ENCODE measurements at places on chromosomes 7 and 10. TPM values are rescaled to one million over a fixed set of nuclear protein-coding genes. Genes with fewer than 3 reads are reported as not detected.

DNA sequence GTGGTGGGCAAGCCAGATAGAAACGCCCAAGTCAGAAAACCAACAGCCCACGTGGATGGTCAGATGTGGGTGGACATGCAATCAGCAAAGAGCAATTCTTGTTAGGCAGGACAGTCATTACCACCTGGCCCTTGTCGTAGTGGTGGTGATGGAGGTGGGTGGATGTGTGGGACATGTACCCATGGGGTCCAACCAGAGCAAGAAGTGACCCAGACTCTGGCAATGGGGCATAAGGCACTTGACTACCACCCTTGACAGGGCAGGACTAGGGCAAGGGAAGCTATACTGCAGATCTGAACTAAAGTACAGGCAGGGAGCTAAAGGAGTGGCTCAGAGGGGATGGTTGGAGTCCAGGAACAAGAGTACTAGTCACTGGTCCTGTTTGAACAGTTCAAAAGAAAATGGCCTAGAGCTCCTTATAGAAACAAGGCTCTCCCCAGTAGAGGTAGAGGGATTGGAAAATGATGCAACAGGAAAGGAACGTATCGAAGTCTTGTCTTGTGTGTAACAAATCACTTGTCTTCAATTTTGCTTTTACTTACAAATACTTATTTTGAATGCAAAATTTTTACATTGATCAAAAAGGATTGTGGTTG, 17.6 kb downstream of the LMOD2 start:
- DNase-seq: no peak
- no peaks in the 10 kb centered on the region for H3K4me1 ChIP-seq
- no peak overlapping the region for H3K27ac ChIP-seq
- no peaks in the 10 kb centered on the region for H3K27me3 ChIP-seq
- no peak overlapping the region for H3K4me3 ChIP-seq
- no peaks in the 10 kb centered on the region for H3K36me3 ChIP-seq

DNA sequence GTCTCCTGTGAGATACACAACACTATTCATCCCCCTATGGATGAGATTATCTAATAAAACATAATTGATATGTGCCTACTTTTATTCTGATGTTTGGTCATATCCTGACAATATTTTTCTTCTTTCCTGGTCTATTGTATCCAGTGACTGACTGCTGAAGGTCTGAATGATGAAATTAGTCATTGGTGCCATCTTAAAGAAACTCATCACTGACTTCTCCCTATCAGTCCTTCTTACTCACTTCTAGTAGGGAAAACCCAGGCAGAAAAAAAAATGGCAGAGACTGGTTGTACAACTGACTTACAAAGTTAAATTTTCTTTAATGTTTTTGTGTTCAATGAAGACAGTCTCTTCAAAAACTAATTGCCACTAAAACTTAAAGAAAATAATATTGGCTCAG, 377.4 kb downstream of the HTR7 start:
- H3K36me3 ChIP-seq: no peaks in the 10 kb centered on the region
- DNase-seq: no peak
- H3K4me1 ChIP-seq: no peaks in the 10 kb centered on the region
- H3K27ac ChIP-seq: no peak overlapping the region
- no peaks in the 10 kb centered on the region for H3K27me3 ChIP-seq

DNA sequence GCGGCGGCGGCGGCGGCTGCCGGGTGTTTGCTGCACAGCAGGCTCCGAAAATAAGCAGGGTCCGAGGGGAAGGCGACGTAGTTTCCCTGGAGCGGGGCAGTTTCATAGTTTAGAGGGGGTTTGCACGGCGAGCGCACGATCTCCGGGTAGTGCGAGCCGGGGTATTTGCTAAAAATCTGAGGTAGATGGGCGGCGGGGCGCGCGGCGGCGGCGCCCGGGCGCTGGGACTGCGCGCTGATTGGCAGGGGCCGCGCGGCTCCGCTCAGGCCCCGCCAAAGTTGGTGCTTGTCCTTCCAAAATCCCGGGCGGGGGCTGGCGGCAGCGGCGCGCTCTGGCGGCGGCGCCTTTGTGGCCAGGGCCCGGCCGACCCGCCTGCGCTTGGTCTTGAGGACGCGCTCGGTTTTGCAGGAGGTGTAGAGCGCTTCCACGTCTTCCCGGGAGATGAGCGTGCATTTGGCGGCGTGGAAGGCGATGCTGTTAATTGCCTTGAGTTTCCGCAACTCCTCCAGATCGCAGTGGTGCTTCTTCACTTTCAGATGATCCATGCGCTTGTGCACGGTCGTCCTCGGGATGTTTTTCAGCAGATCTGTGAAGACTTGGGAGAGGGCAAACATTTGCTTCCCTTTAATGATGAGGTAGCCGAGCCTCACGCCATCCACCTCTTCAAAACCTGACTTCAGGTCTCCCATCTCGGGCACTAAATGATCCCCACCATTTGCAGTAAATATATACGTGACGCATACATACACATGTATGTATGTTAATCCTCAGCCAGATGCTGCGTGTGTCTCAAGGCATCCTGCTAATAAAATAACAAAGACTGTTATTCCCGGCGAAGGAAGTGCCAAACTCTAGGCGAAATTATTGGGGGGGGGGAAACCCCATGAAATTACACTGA, 8.1 kb downstream of the SKIDA1 start:
- peaks cover 34% of the 10 kb centered on the region for H3K4me1 ChIP-seq
- DNase-seq: no peak
- H3K36me3 ChIP-seq: no peaks in the 10 kb centered on the region
- no peak overlapping the region for H3K27ac ChIP-seq

DNA sequence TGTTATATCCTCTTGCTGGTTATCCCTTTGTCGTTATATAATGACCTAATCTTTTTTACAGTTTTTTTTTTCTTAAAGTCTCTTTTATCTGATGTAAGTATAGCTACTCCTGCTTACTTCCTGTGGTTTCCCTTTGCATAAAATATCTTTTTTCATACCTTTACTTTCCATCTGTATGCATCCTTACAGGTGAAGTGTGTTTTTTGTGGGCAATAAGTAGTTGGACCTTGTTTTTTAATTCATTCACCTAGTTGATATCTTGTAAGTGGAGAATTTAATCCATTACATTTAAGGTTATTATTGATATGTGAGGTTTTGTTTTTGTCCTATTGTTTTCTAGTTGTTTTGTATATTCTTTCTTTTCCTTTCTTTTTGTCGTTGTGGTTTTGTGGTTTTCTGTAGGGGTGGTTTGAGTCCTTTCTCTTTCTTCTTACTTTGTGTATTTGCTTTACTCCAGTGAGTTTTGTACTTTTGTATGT, 168.6 kb downstream of the MLLT10 start:
- no peak overlapping the region for H3K27ac ChIP-seq
- peaks cover 2% of the 10 kb centered on the region for H3K36me3 ChIP-seq
- H3K27me3 ChIP-seq: no peaks in the 10 kb centered on the region

DNA sequence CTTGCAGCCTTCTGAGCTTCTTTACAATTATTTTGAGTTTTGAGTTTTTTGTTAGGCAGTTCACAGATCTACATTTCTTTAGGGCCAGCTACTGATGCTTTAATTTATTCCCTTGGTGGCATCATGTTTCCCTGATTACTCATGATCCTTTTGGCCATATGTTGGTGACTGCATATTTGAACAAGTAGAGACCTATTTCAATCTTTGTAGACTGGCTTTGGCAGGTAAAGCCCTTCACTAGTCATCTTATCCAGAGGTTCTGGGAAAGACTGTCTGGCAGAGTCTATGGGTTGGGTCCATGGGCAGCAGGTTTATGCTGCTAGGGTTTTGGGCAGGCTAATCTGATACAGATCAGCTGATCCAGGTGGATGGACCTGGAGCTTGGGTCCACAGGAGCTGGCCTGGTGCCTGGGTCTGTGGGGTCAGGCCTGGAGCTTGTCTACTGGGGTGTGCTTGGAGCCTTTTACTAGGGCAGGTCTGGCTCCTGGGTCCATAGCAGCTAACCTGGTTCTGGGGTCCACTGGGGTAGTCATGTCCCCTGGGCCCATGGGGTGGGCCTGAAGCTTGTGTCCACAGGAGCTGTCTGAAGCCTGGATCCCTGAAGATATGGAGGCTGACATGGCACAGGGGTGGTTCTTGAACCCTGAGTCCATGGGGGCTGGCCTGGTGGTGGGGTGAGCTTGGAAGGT, 72.7 kb downstream of the GPR85 start:
- H3K4me3 ChIP-seq: no peak overlapping the region
- H3K4me1 ChIP-seq: no peaks in the 10 kb centered on the region
- H3K27me3 ChIP-seq: no peaks in the 10 kb centered on the region
- H3K27ac ChIP-seq: no peak overlapping the region
- H3K36me3 ChIP-seq: no peaks in the 10 kb centered on the region

DNA sequence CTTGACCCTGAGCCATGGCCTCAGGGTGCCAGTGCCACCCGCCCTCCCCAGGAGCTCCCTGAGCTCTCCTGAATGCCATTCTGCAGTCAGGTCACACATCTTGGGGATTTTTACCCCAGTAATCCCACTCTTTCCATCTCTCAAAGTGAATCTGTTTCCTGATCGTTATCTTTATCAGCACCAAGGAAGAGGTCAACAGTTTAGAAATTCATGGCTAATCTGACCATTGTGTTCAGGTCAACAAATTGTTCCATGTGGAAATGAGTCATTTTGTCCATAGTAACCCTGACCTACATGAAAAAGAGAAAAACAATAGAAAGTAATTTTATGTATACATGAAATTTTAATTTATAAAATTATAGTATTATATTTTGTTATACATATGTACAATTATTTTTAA, 28.8 kb upstream of the ZNF488 start:
- no peak overlapping the region for H3K4me3 ChIP-seq
- H3K27ac ChIP-seq: no peak overlapping the region
- no peaks in the 10 kb centered on the region for H3K27me3 ChIP-seq
- no peaks in the 10 kb centered on the region for H3K36me3 ChIP-seq

DNA sequence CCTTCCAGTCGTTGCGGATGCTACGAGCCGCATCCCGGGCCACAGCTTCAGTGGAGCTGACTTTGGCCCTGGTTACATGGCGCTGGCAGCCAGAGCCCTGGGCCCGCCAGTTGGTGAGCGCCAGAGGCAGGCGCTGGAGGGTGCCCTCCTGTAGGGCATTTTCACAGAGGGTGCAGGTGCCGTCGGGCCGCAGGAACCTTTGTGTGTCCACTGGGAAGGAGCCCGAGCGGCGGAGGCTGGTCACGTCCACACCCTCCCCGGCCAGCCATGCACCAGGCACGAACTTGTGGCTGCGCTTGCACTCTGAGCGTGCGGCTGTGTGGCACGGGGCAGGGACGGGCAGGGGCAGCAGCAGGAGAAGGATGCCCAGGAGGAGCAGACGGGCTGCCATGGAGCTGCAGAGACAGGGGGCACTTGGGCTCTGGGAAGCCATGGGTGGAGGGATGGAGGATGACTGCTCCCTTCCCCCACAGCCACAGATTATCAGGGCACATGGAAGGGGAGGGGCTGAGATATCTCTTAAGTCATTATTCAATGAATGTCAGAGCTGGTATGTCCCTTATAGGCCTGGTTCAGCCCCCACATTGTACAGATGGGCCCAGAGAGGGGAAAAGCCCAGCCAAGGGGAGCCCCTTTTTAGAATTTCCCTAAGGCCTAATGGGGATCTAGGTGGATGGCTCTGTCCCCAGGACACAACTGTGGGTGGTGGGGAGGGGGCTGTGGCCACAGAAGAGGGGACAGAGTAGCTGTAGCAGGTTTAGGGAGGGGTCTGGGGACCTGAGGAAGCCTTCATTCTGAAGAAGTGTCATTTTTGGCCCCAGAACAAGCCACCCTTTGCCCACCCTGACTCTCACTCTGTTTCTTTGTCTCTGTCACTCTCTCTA, 1.8 kb downstream of the PRF1 start:
- peak overlapping the region; percentile 88 for H3K4me3 ChIP-seq
- peaks cover 76% of the 10 kb centered on the region for H3K4me1 ChIP-seq
- no peaks in the 10 kb centered on the region for H3K27me3 ChIP-seq
- H3K36me3 ChIP-seq: peaks cover 56% of the 10 kb centered on the region
- no peak for DNase-seq

- peaks cover 29% of the 10 kb centered on the region for H3K36me3 ChIP-seq
- peaks cover 1% of the 10 kb centered on the region for H3K4me1 ChIP-seq
- no peak overlapping the region for H3K27ac ChIP-seq
Measured at GRCh38 chr7:39695852-39696586, 72.6 kb downstream of the RALA start.

- no peaks in the 10 kb centered on the region for H3K4me1 ChIP-seq
- H3K27me3 ChIP-seq: no peaks in the 10 kb centered on the region
- no peak for DNase-seq
- no peaks in the 10 kb centered on the region for H3K36me3 ChIP-seq
- no peak overlapping the region for H3K4me3 ChIP-seq
- H3K27ac ChIP-seq: no peak overlapping the region
Measured at GRCh38 chr7:18262058-18262457, 233.5 kb upstream of the HDAC9 start.

DNA sequence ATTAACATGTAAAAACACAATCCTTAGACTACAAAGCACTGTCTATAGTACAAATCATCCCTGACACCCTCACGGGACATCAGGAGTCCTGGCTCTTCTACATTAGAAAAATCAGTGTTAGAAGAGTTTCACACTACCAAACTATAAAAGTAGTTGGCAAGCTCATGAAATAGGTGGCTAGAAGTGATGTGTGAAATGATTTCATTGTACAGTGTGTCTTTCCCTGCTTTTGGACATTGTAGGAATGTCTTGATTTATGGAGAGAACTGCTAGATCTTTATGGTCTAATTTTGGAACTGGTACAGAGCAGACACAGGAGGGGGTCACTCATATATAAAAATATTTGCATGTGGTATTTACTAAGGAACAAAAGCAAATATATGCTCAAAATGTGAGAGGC, 33.2 kb downstream of the SEMA3A start:
- H3K27ac ChIP-seq: no peak overlapping the region
- H3K4me1 ChIP-seq: no peaks in the 10 kb centered on the region
- H3K4me3 ChIP-seq: no peak overlapping the region
- no peak for DNase-seq
- no peaks in the 10 kb centered on the region for H3K36me3 ChIP-seq

GRCh38 chr7:32381024-32381601, 109.1 kb downstream of the LSM5 start:
- no peaks in the 10 kb centered on the region for H3K4me1 ChIP-seq
- no peak overlapping the region for H3K27ac ChIP-seq
- no peak for DNase-seq
- H3K36me3 ChIP-seq: no peaks in the 10 kb centered on the region
- peaks cover 2% of the 10 kb centered on the region for H3K27me3 ChIP-seq

GRCh38 chr10:131678171-131678570, 222.6 kb upstream of the PPP2R2D start:
- no peak overlapping the region for H3K4me3 ChIP-seq
- no peaks in the 10 kb centered on the region for H3K4me1 ChIP-seq
- DNase-seq: no peak

The PPP1R17 gene
- total RNA-seq: not detected

The HOXA1 gene
- 1.1 TPM for total RNA-seq

The PNLIPRP1 gene
- not detected for total RNA-seq

The NKX1-2 gene
- total RNA-seq: not detected

The ANKRD61 gene
- not detected for total RNA-seq

The LRMDA gene
- total RNA-seq: 1.4 TPM

The HOXA6 gene
- total RNA-seq: 0.43 TPM
